Activated CD4-positive, alpha-beta T cell treated with anti-CD3 and anti-CD28 coated beads, Interleukin-2, amount 50 U/mL, for 48 hours (primary cell): ENCODE measurements at places on chromosomes 16 and 17.

DNA sequence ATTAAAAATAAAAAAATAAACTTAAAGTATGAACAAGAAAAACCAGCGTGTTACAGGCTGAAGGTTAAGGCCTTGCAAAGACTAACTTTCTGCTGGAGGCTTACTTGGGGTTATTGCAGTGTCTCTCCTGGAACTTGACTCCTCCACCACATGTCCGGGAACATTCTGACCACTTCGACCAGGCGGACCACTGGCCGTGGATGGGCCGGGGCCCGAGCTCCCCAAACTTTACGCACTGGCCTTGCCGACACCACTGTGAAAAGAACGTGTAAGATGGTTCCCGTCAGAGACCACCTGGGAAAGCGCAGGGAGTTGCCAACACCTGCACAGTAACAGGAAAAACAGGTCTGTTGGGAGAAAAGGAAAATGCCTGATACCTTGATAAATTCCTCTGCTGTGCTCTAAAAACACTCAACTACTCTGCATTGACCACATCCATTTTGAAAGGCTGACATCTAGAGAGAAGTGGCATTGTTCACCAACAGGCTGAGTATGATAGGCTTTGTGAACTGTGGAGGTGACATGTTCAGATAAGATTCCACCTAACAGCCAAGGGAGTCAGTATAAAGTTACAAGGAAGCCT lies 99.1 kb downstream of the ADAMTS18 start:
- DNase-seq, result no peak

- DNase-seq, result no peak
Measured at GRCh38 chr17:77320044-77320440, 179.3 kb downstream of the SEC14L1 start.

DNA sequence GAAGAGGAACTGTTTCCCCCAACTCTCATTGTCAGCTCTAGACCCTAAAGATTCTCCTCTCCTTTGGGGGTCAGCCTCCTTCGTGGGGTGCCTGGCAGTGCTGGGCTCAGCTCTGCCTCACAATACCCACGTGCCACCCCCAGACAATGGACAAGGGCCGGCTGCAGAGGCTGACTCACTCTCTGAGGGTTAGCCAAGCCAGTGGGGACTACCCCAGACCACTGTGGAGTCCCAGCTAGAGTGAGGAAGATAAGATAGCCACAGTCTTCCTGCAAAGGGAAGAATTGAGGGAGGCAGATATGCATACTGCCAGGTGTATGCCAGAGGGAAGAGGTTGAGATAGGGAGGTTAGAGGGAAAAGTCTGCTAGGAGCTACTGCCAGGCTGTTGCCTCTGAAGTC lies 13.5 kb upstream of the MTMR4 start:
- no peak for DNase-seq

- DNase-seq, result no peak
Measured at GRCh38 chr17:10968007-10968406, 130.1 kb upstream of the PIRT start.

- DNase-seq, result no peak
Measured at GRCh38 chr16:27899736-27900135, 163.8 kb downstream of the GSG1L start.

GRCh38 chr16:48547530-48547929 lies 62.5 kb downstream of the N4BP1 start:
- no peak for DNase-seq

DNA sequence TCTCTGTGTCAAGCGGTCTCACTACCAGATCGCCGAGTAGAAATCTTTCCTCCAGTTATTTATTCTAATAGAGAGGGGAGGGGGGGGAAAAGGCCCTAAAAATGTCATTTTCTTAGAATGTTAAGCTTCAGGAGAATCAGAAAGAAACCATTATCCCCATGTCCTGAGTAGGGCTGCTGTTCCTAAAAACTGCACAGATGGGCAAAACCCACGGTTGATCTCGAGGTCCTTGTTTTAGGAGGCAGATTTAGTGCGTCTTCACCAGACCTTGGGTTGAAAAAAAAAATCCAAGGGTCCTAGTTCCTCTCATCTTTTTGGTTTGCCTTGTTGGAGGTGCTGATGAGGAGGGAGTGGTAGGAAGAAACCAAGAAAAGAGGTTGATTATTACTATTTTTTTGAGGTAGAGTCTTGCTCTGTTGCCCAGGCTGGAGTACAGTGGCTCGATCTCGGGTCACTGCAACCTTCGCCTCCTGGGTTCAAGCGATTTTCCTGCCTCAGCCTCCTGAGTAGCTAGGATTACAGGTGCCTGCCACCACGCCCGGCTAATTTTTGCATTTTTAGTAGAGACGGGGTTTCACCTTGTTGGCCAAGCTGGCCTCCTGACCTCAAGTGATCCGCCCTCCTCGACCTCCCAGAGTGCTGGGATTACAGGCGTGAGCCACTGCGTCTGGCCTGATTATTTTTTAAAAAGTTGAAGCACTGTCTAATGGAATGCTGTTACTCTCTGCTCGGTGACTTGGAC lies 1.4 kb downstream of the CBFB start:
- no peak for DNase-seq
